ENCODE measurements at places on chromosomes 6 and 20.

- no peak for DNase-seq
These were observed 17.5 kb downstream of the MMP24 start for GRCh38 chr20:35243986-35244385.

GRCh38 chr6:12160326-12160725 lies 129.8 kb upstream of the EDN1 start:
- peak; percentile 46 for DNase-seq

DNA sequence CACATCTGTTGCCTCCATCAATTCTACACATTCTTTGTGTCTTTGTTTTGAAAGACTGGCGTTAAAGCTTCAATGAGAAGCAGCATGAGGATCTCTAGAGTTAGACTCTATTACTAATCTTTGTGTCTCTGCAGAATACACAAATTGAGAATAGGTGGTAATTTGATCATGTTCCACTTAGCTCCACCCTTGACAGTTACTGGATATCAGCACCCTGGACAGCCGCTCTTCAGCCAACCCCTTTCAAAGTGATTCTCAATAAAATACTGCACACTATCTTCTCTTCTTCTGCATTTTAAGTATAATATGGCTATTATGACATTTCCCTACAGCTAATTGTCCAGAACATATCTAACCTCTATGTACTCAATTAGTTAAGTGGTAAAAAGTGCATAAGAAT lies 54.3 kb upstream of the CNR1 start:
- DNase-seq, result peak; percentile 11

- peak; percentile 49 for DNase-seq
These were observed 636.0 kb downstream of the BCKDHB start for GRCh38 chr6:80742481-80742880.

DNA sequence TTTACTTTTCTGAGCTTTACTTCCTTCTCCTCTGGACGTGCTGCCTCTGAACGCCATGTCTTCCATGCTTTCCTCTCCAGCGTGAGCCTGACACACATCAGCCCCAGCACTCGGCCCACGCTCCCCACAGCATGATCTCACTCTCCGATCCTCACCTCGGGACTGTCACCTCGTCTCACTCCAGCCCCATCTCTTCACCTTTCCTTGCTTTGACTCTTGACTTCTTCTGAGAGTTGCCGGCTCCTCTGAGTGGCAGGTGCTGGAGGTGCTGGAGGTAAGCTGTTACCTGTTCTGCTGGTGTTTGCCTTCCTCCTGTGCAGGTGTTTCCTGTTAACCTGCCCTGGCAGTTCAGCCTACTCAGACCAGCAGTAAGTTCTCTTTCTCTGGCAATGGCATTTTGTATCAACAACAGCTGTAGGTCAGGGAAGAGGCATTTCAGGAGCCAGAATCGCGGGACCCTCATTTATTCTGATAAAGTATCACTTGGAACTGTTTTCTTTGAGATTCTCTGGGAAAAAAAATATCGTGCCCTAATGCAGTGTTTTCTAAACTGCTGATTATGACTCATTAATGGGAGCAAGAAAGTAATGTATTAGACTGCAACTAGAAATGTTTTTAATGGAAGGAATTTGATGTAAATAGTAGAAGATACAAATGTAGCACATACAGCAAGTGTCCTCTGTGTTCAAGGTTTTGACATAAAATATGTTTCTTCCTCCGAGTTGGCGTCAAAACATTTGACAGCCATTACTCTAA lies 106.5 kb downstream of the ARID1B start:
- no peak for DNase-seq

- no peak for DNase-seq
These were observed 42.4 kb upstream of the ECHDC1 start for GRCh38 chr6:127385668-127386430.

- DNase-seq, result no peak
These were observed 252.9 kb upstream of the TAB2 start for GRCh38 chr6:149064660-149065015.

GRCh38 chr6:73710470-73710869 lies 14.5 kb downstream of the CD109 start:
- peak; percentile 65 for DNase-seq

- no peak for DNase-seq
These were observed 17.5 kb upstream of the KCNK16 start for GRCh38 chr6:39339868-39340550.

DNA sequence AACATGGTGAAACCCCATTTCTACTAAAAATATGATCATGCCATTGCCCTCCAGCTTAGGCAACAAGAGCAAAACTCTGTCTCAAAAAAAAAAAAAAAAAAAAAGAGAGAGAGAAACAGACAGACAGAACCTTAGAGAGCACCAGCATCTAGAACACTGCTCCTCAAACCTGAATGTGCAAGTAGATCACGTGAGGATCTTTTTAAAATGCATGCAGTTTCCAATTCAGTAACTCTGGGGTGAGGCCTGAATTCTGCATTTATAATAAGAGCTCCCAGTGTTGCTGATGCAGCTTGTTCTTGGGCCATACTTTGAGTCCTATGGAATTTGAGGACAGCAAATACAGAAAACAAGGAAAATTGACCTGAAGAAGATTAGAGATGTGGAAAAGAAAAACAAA lies 218.3 kb downstream of the ALDH8A1 start:
- no peak for DNase-seq

DNA sequence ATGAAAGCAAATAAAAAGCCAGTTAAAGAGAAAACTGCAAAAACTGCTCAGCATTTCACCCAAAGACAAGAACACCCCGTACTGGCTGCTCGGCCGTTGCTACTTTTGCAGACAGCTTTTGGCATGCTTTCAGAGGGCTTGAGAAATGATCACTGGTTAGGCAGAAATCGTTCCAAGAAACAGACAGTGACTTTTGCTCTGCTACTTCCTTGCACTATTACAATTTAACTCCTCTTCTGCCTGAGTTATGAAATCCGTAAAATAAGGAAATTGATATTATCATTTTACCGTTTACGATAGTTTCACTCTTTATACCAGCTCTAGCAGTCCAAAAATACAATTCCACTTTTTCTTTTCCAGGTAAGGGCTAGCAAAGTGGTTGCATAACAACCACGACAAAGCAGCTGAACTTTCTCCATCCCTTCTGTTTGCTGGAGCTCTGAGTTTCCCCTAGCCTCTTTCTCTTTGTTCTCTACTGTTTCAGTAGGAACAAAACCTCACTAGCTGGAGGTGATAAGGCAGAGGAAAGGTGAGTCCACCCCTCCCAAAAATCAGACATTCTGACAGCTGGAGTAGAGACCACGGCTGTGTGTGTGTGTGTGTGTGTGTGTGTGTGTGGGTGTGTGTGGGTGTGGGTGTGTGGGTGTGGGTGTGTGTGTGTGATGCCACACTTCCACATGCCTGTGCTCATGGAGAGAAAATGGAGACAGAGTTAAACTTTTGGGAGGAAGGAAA lies 191.8 kb upstream of the RREB1 start:
- DNase-seq, result peak; percentile 8

DNA sequence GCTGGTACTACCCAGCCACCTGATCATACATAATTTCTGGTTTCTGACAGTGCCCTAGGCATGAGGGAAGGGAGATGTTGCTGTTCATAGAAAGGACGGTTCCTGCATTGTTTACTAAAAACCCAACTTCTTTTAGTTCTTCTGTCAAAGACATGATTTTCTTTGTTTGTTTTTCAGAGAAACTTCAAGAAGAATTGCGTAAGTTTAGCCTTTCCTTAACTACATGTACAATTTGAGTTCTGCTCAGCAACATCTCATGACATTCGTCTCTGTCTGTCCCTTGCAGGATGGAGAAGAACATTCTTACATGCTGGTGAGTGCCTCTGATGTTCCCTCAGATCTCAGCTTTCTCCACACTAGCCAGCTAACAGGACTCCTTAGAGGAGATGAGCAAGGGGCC lies 8.0 kb downstream of the BTN2A1 start:
- DNase-seq, result no peak

DNA sequence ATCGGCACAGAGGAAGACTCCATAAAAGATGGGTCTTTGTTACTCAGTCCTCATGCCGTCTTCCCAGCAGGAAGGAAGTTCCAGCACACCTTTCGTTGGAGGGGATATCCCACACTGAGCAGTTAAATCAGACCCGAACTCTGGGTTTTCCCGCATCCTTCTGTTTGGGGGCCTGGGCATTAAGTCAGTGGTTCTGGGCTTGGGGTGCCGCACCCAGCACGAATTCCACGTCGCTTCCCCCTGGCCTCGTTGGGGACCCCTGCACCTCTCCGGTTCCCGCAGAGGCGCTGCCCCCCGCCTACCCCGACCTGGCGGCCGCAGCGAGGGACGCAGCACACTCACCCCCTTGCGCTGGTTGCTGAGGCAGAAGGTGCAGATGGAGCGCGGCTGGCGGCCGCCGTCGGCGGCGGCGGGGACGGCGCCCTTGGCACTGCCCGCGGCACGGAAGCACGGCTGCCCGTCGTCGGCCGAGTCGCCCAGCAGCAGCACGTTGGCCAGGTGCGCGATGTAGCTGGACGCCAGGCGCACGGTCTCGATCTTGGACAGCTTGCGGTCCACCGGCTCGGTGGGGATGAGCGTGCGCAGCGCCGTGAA lies 641 bp downstream of the TCF15 start:
- DNase-seq, result no peak

DNA sequence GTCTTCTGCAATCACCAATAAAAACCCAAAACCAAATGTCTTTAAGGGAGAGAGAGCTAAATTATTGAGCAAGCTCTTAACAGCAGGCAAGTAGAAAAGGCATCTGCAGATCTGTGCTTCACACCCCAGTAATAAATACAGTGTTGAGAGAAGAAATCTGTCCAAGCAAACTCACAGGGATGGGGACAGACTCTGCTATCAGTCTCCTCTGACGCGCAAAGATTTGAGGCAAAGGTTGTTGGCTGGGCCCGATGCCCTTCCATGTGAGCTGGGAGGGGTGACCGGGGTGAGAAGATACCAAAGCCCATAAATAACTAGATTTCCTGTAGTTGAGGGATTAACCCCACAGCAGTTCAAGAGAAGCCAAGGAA lies 315.2 kb upstream of the SOX4 start:
- DNase-seq, result no peak
